Activated CD4-positive, CD25-positive, alpha-beta regulatory T cell treated with anti-CD3 and anti-CD28 coated beads, Interleukin-2, amount 50 U/mL, for 24 hours (primary cell): ENCODE measurements at places on chromosomes 12 and 14.
A peak's percentile ranks its signal among the peaks of the same experiment; 100 is the strongest.

DNA sequence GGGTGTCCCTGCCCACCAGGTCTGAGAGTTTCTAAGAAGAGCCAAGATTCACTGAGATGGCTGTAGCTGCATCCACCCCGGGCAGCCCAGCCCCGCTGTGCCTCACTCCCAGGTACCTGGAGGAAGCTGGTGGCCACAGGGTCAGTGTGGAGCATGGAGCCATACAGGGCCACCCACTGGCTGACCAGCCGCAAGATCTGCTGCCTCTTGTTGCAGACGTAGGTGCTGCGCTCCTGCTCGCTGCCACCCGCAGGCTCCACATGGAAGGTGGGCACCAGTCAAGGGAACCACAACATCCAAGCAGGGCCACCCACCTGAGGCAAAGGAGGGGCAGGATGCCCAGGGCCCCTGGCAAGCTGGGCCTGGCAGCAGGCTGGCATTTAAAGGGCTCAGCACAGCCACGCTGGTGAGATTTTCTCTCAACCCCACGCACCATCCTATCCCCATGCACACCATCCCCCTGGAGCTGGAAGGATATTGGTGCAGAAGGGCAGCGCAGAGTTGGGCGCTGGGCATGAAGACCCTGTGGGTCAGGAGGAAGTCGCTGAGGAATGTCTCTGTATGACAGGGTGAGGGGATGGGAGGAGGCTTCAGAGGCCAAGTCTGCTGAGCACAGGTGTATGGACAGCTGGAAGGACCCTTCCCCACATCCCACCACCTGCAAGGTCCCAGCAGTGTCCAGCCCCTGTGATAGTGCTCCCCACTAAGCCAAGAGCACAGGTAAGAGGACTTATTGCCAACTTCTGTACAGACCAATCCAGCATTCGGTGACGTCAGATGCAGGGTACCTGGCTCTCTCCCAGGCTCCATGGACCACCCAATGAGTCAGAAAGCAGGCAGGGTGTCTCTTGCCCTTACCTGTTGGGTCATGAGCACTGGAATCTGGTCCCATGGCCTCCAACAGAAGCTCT, 10.8 kb downstream of the RAPGEF3 start:
- no peak for ATAC-seq

- no peak for ATAC-seq
These were observed 337.7 kb downstream of the IPO8 start for GRCh38 chr12:30357766-30358490.

DNA sequence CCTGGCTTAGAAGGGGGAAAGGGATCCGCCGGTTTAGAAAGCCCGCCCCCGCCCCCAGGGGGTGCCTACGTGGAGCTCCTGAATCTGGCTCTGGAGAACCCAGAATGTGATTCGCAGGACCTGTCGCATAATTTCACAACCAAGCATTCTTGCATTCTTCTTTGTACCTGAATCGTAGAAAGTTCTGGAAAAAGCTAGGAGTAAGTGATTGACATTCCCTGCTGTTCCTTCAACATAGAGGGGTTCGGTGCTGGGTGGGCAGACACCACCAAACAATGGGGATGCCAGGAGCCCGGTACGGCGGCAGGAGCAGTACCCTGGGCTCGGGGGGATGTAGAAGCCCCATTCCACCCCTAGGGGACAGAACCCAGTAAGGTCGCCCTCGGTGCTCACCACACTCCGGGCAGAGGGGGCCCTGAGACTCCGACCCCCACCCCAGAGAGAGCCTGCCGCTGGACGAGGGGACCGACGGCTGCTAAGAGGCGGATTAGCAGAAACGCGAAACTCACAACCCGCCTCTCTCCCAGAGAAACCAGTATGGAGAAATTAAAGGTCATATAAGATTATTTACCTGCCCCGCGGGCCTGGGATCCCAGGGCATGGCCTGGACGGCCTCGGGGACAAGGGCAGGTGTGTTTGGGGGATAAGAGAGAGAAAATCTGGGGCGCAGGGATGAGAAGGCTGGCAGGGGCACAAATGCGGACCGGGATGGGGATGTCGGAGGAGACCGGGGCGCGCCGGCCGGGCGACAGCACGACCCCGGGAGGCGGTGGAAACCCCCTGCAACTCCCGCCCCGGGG, 520 bp downstream of the CSRP2 start:
- ATAC-seq, result peak; percentile 39

- no peak for ATAC-seq
These were observed 368.7 kb upstream of the GARIN6 start for GRCh38 chr12:99278899-99279298.

DNA sequence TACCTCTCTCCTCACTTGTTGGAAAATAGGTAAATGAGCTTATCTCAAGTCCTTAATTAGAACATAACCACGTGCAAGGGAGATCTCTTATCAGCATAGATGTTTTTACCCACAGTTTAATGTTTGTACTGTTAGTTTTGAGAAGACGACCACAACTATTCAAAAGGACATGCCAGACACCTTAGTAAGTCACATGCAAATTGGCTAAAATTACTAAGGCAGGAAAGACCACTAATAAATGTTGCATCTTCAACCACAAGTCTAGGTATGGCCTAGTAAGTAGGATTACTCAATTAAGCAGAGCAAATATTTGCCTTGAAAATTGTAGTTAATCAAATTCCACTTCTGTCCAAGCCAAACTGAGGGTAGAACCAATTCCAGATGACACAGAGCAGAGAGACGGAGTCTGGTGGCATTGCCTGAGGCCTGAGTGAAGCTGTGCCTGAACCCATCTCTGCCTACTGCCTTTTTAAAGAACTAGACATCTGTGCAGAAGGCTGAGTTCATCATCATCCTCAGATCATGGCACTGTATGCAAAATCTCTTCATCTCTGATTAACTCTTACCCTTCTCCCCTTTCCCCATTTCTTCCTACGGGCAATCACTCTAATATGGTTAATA, 29.7 kb upstream of the CHST11 start:
- peak; percentile 28 for ATAC-seq

GRCh38 chr12:129877411-129877810, 26.4 kb downstream of the TMEM132D start:
- no peak for ATAC-seq

DNA sequence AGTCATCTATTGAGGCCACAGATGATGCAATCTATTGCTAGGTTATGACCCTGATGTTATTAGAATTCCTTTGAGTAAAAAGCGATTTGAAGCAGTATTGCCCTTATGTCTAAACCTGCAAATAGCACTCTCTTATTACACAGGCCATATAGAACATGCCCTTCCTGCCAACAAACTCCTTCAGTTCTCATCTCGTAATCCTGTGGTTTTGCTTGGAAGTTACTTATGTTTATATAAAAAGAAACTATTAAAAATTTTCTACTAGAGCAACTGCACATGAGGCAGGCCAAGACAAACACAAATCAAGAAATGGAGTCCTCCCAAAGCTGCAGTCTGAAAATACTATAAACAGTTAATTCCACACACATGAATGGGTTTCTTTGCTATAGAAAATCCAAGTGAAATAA, 1200.2 kb downstream of the LRFN5 start:
- no peak for ATAC-seq

- no peak for ATAC-seq
These were observed 379.6 kb downstream of the LRIG3 start for GRCh38 chr12:58540480-58541299.

- ATAC-seq, result no peak
These were observed 77.8 kb upstream of the HSPB8 start for GRCh38 chr12:119100933-119101332.

- no peak for ATAC-seq
These were observed 68.4 kb downstream of the CRACR2A start for GRCh38 chr12:3684449-3685051.

DNA sequence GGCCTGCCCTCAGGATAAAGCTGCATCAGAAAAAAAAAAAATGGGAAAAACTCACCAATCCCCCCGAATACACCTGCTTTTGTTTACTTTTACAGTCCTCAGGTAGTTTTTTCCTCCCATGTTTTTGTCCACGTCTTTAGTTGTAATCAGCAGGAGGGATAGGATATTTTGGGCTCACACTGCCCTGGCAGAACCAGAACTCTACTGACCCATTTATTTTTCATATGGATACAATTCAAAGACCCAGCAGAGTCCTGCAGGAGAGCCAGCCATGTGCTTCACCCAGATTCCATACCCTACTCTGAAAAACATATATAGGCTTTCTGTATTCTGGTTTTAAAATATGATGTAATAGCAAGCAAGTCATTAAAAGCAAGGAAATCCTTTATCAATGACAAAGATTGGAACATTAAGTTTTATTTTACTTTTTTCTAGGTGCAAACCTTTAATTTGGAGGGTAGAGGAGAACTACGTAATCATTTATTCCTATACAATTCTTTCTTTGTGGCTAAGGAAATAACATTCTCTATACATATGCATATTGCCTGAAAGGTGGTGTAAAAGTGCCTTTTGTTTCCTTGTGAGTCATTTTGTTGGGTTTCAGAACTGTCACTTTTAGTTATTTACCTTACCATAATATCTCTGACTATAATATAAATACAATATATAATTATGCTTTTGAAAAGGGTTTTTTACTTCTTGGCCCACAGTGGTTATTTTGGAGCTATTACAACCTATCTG, 19.1 kb downstream of the DACT1 start:
- no peak for ATAC-seq

DNA sequence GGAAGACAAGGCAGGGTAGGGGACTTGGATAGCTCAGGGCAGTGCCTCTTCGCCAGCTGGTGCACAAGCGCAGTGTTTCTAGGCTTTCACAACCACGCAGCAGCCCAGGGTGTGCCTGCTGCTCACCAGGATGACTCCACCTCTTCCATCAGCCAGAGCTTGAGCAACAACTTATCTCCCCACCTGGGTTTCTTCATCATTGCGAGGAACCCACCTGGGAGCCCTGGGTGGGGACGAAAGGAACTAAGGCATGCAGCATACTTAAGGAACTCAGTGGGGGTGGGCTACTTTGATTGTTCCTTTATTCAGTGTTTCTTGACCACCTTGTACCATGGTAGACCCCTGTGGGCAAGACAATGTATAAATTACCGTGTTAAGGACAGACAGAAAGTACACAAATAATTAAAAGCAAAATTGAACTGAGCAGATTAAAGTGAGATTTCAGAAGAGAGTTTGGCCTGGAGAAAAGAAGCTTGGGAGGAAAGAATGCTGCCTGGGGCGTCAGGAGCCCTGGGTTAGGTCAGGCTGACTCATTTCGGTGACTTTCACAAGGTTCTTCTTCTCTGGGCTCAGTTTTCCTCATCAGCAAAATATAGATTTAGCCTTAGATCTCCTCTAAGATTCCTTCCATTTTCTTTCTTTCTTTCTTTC, 22.9 kb downstream of the KRT18 start:
- no peak for ATAC-seq

DNA sequence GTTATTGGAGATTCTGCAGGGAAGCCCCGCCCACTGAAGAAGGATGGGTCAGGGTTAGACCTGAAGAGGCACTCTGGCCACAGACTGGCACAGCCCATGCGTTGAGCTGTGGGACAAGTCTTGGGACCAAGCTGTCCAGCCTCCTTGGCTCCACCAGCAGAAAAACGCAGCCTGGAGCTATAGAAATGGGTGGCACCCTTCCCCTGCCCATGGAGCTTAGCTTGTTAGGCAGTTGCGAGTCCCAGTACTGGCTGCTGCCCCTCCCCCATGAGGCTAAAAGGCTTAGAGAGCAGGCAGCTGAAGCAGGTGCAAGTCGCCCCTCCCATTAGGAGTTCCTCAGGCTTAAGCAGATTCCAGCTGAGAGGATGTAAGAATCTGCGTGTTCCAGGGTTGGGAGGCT, 1124.0 kb upstream of the TMEM132C start:
- ATAC-seq, result no peak

DNA sequence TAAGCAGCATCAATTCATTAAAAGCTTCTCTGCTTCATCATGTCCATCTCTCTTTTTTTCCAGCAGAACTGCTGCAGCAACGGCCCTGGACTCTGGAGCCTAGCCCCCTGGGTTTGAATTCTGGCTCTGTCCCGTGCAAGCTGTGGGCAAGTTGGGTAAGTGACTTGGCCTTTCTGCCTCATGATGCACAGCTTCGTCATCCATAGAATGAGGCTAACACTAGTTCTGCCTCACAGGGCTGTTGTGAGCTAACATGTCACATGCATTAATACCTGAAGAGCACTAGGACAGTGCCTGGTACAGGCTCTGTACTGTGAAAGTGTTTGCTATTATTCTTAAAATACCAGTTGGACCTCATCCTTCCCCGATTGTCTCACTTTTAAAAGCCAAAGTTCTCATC, 4.2 kb downstream of the KRT82 start:
- ATAC-seq, result no peak

- ATAC-seq, result no peak
These were observed 42.4 kb downstream of the TMEM30B start for GRCh38 chr14:61238611-61239245.

DNA sequence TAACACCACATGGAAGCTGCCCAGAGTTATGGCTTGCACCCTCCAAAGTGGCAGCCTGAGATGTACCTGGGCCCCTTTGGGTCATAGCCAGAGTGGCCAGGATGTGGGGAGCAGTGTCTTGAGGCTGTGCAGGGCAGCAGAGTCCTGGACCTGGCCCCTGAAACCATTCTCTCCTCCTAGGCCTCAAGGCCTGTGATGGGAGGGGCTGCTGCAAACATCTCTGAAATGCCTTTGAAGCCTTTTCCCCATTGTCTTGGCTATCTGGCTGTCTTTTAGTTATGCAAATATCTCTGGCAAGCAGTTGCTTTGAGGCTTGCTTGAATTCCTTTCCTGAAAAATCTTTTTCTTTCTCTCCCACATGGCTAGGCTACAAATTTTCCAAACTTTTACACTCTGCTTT, 356.5 kb downstream of the DAD1 start:
- no peak for ATAC-seq

- ATAC-seq, result no peak
These were observed 176.7 kb downstream of the PTPN11 start for GRCh38 chr12:112595410-112595809.

DNA sequence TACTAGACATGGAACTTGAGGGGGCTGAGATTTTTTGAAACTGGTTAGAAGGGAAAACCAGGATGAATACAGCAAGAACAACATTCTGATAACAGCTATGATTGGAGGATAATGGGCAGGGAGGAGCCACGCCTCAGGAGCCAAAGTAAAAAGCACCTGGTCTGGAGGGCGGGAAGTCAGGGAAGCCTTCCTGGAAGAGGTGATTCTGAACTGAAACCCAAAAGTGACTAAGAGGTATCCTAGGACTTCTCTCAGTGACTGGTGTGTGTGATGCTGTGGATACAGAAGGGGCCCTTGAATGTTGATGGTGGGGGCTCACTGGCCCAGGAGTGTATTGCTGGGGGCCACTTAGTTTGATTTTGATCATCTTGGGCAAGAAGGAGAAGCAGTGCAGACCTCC, 18.8 kb upstream of the GPR68 start:
- no peak for ATAC-seq

DNA sequence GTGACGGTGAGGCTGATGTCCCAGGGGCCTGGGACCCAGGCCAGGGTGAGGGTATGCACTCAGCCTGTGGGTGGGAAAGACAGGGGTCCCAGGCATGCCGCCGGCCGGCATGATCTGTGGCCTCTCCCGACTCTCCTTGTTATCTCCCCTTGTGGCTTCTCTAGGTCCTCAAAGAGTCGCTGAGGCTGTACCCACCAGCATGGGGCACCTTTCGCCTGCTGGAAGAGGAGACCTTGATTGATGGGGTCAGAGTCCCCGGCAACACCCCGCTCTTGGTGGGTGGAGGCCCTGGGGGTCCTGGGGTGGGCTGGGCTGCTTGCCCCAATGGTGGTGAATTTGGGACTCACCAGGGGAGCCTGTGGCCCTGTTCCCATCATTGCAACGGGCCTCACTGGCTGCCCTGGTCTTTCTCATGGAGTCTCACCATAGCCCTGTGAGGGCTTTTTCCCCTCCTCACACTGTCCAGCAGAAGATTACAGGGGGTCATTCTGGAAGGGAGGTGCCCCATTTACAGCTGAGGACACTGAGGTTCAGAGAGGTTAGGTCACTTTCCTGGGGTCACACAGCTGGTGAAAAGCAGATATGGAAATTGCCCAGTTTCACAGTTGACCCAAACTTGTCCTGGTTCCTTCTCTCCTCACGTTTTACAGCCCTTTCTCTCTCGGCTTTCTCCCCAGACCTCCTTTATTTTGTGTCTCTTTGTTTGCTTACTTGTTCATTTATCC, 37.9 kb downstream of the CYP46A1 start:
- ATAC-seq, result no peak
